NCI-H1436 treated with DMSO at 0.1 percent for 48 hours (cell line): ENCODE measurements at places on chromosomes 1 and 21.

DNA sequence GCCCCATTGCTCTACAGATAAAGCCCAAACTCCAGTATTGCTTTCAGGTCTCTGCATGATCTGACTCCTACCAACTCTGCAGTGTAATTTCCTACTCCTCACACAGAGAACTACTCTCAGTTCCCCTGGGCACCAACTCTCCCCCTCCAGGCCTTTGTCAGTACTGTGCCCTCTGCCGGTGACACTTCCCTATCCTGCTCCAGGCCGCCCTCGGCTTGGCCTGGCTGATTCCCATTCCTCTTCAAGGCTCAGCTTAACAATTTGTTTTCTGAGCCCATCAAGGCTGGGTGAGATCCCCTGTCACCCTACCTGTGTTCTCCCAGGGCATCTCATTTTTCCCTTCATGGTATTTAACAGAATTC lies 2.6 kb downstream of the SLAMF8 start:
- peak; percentile 74 for DNase-seq

- DNase-seq = no peak
These were observed 155.9 kb downstream of the PLXNA2 start for GRCh38 chr1:208088319-208088718.

- DNase-seq = no peak
These were observed 2.6 kb upstream of the LEFTY2 start for GRCh38 chr1:225943582-225943981.

GRCh38 chr21:37063433-37063832 lies 9.4 kb downstream of the PIGP start:
- no peak for DNase-seq

GRCh38 chr1:30275926-30276764 lies 447.2 kb downstream of the MATN1 start:
- DNase-seq = no peak

DNA sequence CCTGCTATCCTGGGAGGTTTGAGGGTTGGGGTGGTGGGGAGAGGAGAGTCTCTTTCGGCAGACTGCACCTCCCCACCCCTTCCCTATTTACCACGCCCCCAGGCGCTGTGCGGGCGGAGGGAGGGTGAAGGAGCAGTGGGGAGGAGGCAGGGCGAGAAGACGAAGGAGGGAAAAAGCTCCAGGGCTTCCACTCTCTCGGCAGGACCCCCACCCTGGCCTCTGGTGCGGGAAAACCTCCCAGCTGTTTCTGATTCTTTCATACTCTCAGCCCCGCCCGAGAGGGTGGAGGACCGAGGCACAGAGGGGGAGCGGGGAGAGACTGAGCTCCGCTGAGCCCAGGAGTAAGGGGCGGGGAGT lies 866 bp upstream of the WNT2B start:
- DNase-seq = no peak

DNA sequence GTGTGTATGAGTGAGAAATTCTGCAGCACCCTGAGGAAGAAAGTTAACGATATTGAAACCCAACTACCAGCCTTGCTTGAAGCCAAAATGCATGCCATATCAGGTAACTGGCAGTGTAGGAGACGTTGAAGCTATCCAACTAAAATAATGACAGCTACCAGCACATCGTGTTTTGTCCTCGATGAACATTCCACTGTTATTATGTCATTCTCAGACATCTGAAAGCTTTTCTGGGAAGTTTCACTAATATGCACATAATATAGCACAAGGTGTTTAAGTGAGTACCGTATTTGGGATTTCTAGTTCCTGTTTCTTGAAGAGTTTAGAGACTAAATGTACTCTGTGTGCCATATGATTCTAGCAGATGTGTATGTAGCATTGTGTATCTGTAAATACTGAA lies 173.5 kb downstream of the DISC1 start:
- no peak for DNase-seq

- no peak for DNase-seq
These were observed 101.6 kb downstream of the TLR5 start for GRCh38 chr1:223041481-223041880.

GRCh38 chr1:216665406-216665805 lies 57.8 kb downstream of the ESRRG start:
- DNase-seq = no peak

DNA sequence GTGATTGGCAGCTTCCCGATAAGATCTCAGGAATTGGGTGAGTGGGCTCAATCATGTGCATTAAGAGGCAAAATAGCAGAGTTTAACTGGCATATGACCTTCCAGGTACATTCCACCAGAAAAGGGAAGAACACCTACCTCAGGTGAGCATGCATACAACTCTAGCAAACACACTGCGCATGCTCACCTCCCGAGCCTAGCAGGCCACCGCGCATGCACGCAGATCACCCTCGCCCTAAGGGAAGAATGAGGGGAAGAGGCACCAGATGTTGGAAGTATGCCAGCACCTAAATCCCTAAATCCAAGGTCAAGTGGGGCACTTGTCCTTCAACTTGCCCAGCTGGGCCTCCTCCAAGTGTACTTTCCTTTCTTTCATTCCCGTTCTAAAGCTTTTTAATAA lies 23.6 kb upstream of the CBR3 start:
- DNase-seq = no peak

GRCh38 chr1:243849421-243850201 lies 432 bp downstream of the AKT3 start:
- no peak for DNase-seq

GRCh38 chr1:102593276-102593675 lies 515.0 kb downstream of the COL11A1 start:
- no peak for DNase-seq

DNA sequence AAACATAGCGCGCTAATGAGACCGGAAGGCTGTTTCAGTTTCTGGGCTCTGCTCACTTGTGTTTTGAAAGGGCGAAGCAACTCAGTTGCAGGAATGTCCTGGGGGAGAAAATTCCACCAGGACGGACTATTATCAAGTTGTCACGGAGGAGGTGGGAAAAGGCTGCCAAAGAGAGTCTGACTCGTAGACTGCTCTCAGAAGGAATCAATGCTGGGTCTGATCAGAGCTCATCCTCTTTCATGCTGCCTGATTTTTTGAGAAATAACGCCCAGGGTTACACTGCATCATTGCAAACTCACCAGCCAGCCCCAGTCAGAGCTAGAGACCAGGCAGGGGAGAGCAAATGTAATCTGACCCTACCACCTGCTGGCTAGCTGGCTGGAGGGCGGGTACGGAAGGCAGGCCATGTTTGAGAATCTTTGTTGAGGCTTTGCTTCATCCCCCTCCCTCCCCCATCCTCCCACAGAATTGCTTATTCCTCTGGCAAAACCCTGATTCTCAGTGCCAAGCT lies 36.4 kb upstream of the BCL9 start:
- DNase-seq = no peak

- DNase-seq = no peak
These were observed 2.4 kb downstream of the PGD start for GRCh38 chr1:10401281-10401680.

DNA sequence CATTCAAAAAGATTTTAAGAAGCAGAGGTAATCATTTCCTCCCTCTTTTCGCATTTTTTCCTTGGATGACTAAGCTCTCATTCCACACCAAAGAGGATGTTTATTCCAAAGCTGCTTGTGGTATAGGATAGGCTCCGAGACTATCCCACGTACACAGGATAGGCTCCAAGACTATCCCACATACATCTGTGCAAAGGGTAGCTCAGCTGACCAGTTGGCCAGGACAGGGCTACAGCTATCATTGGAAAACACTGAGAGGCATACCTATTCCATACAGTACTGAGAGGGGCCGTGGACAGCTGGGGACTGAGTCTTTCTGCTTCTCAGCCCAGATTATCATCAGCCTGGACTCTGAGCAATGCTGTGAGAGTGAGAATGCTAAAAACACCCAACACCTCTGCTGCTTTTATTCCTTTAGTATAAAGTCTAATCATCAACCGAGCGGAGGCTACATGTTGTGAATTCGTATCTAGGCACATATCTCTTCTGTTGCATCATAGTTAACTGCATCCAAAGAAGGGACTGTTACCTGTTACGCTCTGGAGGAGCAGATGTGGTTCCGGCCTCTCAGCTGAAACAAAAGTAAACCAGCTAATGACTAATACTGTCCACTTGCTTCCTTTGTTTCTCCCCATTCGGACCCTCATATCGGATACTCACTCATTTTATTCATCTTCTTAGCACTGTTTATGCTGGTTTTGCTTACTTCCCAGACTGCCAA lies 141.0 kb downstream of the TNFSF18 start:
- DNase-seq = no peak

DNA sequence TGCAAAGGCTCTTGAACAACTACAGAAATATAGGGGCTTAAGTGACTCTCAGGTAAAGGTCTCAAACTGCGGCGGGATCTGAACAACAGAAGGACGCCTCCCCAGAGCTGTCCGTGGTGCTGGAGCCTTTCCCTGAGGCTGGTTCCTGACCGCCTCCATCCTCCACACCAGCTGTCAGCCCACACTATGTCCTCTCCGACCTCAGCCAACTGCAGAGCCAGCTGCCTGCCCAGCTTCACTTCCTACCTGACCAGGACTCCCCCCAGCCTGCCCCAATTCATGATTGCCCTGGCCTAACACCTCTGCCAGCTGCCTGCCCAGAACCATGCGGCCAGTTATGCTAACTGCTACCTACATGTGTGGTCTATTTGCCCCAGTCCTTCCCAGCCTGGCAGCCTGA lies 63.6 kb upstream of the ZC3H12A start:
- no peak for DNase-seq
